Activated CD4-positive, alpha-beta T cell treated with anti-CD3 and anti-CD28 coated beads for 48 hours (primary cell): ENCODE measurements at places on chromosomes 6 and 20.

GRCh38 chr20:25116739-25117458, 35.0 kb upstream of the VSX1 start:
- no peak for DNase-seq

DNA sequence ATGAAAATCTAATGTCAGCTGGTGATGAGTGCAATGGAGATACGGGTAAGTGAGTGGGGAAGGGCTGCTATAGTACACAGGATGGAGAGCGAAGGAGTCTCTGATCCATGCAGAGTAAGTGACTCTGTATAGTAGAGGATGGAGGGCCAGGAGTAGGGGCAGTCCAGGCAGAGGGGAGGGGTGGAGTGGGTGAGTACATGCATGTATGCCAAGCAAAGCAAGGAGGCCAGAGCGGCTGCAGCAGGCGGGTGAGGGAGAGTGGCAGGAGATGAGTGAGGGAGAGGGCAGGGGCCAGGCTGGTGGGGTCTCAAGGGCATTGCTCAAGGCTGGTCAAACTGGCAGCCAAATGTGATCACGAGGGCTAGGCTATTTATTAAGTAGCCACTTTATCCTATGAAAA, 94.0 kb downstream of the PREP start:
- no peak for DNase-seq

DNA sequence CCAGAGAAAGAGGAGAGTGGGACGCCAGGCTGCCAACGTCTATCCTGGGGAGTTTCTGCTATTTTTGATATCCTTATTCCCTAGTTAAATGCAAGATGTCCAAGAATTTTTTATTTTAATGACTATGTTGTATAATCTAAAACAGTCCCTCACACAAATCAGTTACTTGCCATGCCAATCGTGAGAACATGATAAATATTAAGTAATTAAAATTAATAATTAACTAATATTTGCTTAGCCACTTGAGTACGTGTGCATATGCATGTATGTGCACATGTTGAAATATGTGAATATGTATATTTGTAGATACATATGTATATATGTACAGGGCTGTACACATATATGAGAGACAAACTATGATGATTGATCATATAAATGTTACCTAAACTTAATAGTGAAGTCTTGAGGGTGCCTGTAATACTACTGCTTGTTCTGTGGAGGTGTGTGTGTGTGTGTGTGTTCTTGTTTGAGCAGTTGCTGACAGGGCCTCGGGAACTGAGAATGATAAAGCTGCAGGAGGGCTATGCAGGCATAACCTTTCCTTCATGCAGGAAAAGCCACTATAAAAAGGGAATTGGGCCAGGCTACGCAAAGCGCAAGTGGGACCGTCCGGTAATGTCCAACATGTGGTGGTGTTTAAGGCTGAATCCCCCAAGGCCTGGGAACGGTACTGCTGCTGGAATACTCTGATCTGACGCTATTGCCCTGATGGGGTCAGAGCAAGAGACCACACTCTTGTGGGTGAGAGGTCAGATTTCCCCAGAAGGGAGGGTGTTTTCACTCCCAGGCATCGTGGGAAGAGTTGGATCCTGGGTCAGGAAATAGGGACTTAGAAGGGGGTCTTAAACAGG, 148.3 kb upstream of the TBX18 start:
- no peak for DNase-seq

- peak; percentile 18 for DNase-seq
These were observed at the start of gene NKX2-2 for GRCh38 chr20:21513881-21514540. Gene NKX2-2, minus strand, starts transcription at chr20:21514064. Its CDS starts 395 bp downstream, at chr20:21513669.

DNA sequence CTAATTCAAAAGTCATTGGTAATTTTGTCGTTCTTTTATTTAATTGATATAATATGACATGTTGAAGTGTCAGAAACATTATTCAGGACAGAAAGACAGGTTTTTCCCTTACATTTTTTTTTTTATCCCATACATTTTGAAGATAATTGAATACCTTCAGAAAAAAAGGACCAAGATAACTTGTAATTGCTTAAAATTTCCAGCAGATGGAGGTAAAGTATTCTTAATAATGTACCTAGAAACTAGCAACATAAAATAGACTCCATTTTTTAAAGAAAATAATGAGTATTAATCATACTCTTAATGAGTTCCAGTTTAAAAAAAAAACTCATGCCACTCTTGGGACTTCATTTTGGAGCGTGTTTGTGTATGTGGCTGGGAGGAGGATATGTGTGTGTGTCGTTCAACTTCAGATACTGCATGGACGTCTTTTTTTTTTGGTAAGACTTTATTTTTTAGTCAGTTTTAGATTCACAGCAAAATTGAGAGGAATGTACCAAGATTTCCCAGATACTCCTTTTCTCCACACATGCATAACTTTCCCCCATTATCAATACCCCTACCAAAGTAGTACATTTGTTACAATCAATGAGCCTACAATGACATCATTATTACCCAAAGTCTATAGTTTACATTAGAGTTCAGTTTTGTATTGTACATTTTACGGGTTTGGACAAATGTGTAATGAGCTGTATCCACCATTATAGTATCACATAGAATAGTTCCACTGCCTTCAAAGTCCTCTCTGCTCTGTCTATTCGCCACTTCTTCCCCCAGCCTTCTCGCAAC, 79.4 kb downstream of the ROS1 start:
- DNase-seq = no peak

- DNase-seq = no peak
These were observed 48.7 kb downstream of the RIN2 start for GRCh38 chr20:19806806-19807190.
